ENCODE measurements at places on chromosomes 5 and 9.
A peak's percentile ranks its signal among the peaks of the same experiment; 100 is the strongest.

GRCh38 chr5:22593592-22593991 is 259.6 kb downstream of the CDH12 start:
- DNase-seq, result no peak

DNA sequence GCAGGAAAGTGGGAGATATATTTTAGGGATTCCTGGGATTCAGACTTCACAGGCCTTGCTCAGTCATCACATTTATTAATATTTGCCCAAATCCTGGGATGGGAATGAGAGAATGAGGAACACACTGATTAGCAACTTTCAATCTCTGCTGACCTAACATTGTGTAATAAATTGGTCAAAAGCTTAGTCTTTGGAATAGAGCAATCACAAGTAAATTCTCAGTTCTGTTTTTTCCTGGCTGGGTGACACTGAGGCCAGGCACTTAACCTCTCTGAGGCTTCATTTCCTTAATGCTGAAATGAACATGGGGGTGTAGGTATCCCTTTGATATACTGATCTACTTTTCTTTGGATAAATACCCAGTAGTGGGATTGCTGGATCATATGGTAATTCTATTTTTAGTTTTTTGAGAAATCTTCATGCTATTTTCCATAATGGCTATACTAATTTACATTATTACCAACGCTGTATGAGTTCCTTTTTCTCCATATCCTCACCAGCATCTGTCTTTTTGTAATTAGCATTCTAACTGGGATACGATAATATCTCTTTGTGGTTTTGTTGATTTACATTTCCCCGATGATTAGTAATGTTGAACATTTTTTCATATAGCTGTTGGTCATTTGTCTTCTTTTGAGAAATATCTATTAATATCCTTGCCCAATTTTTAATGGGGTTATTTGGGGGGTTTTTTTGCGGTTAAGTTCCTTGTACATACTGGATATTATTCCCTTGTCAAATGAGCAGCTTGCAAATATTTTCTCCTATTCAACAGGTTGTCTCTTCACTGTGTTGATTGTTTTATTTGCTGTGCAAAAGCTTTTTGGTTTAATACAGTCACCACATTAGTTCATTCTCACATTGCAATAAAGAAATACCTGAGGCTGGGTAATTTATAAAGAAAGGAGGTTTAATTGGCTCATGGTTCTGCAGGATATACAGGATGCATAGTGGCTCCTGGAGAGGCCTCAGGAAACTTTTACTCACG is 36.8 kb upstream of the NIPBL start:
- DNase-seq, result no peak

- DNase-seq, result no peak
Observed at GRCh38 chr5:59799668-59800346, 93.7 kb downstream of the PDE4D start.

- peak; percentile 10 for DNase-seq
Observed at GRCh38 chr5:74945561-74946165, 79.5 kb upstream of the FAM169A start.

DNA sequence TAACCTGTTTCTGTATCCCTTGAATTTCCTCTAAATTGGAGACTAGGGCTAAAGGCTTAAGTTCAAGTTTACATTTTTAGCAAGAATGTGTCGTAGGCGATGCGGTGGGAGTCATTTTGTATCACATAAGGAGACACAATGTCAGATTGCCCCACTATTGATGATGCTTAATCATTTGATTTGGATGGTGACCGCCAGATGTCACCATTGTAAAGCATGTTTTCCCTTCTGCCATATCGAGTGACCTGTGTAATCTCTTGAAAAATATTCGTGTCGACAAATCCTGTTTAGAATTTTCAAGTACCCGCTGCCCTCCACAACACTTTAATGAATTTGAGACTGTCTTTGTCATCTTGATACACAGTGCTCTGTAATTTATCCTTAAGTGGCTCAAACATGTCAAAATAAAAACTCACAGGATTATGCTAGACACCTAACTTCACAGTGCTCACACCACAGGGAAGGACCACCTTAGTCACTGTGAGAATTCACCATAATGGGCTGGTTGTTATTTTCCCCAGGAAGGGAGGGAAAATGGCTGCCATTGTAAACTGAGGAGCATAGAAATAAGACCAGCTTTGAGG is 34.5 kb upstream of the SLC46A2 start:
- no peak for DNase-seq

- DNase-seq, result no peak
Observed at GRCh38 chr5:168820874-168821273, 241.7 kb upstream of the PANK3 start.

DNA sequence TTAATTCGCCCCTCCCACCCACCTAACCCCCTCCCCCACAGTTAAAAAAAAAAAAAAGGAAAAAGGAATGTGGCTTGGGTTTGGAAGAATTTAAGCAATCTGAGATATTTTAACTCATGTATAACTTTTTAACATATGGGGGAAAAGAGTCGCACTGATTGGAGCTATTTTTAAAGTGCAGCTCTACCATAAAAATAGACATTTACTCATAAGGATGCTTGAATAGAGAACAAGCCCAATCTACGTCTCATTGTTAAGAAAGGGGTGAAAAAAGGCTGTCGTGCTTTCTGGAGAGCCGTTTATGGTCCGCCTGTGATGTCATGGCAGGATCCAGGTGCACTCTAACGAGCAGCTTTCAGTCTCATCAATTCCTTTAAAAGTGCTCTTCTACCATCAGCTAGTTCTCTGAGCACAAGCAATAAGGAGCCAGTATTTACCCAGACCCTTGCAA is 142.4 kb downstream of the ELAVL2 start:
- DNase-seq, result no peak

DNA sequence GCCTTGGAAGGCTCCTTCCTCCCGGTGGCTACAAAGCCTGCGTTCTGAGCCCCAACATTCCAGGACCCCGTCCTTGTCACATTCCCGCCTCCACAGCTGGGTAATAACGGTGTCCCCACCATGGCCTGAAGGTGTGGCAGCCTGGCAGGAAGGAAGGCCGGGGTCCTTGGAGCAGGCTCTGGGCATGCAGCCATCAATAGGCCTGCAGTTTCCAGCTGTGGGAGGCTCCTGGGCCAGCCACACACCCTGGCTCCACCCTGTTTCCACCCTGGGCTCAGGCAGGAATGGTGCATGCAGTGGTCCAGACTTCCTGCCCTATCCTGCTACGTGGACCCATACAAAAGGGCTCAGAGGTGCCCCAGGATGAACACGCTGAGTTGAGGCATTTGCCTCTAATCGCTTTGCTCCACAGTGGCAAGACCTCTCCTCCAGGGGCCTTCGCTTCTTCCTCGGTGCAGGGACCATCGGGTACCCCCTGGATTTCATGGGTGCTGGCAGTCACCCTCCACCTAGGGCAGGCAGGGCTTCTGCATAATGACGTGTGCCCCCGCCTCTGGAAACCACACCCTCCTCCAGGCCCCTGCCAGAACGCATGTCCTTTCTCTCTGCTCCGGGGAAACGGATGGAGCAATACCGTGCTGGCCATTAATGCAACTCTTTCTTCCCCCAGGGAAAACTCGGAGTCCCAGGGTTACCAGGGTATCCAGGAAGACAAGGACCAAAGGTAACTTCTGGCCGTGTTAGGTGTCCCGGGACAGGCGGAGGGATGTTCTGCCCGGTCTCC is 95.1 kb upstream of the FCN2 start:
- no peak for DNase-seq

DNA sequence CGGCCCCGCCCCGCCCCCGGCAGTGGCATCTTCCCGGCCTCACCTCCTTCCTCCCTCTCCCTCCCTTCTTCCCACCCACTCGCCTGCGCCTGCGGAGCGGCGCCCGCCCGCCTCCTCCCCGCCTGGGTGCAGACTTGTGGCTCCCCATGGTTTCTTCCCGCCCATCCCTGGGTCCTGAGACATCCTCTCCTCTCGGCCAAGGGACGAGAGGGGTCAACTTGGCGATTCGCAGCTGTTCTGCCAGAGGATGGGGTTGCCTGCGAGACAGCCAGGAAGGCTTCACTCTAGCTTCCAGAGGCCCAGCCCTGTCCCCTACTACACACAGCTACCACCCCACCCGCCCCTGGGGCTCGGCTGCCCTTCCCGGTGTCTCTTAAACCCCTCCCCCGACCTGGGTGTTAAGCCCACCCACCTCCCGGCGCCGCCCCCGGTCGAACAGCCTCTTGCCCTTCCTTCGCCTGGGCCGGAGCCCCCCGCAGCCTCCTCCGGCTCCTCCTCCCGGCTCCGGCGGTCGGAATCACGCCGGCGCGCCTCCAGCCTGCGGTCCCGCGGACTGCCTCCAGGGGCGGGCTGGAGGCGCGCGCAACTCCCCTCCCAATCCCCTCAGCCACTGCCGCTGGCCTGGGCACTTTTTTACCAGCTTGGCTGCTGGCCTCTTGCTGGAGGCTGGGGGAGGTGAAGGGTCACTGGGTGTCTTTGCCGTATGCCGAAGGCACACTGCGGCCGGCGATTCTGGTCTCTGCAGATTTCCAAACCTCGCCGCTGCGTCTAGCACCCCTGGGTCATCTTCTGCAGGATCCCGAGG is 1.9 kb downstream of the JADE2 start:
- DNase-seq, result peak; percentile 76

GRCh38 chr9:127634698-127635097 is 22.6 kb downstream of the STXBP1 start:
- DNase-seq, result no peak

DNA sequence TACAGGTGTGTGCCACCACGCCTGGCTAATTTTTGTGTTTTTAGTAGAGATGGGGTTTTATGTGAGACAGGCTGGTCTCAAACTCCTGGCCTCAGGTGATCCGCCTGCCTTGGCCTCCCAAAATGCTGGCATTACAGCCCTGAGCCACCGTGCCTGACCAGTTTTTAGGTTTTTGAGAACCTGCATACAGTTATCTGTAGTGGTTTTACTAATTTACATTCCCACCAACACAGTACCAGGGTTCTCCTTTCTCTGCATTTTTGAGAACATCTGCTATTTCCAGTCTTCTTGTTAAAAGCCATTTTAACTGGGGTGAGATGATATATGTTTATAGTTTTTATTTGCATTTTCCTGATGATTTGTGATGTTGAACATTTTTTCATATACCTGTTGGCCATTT is 12.8 kb downstream of the DMXL1 start:
- DNase-seq, result no peak

DNA sequence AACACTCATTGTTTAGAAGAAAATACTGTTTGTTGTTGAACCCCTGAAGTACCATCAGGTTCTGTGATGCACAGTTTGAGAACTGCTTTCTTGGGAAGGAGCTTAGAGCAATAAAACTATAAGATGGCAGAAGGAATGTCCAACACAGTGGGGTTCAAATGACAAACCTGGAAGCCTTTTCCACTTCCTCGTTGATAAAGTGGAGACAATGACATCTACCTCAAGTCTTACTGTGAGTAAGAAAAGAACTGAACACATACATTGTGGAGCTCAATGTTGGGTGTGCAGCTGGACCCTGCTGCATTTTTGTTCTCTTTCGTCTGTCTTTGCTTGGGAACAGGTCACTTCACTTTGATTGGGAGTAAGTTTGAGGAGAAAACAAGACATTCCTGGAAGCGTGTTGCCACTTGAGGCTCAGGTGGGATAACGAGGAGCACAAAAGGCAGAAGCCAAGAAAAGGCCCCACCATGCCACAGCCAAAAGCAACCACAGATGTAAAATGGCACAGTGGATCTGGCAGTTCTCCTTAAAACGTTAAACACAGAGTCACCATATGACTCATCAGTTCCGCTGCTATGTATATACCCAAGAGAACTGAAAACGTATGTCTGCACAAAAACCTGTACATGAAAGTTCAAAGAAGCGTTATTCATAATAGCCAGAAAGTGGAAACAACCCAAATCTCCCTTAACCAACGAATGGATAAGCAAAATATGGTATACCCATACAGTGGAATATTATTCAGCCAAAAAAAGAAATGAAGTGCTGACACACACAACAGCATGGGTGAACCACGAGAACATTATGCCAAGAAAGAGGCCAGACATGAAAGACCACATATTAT is 42.9 kb upstream of the SUB1 start:
- DNase-seq, result no peak

DNA sequence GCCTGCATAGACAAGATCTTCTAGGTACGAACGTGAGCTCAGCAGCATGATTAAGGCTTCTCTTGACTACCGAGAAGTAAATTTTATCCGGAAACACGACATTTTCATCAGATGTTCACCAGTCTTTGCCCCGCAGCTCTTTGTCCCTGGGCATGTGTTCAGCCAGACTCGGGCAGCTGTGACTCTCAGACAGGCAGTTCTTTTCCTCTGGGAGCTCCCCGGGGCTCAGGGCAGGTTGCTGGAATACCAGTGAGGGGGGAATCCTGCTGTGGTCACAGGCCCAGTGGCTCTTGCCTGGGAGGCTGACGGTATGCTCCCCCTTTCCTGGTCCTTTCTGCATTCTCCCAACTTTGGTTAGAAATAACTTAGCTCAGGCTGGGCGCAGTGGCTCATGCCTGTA is 186.1 kb downstream of the GNA14 start:
- DNase-seq, result no peak

DNA sequence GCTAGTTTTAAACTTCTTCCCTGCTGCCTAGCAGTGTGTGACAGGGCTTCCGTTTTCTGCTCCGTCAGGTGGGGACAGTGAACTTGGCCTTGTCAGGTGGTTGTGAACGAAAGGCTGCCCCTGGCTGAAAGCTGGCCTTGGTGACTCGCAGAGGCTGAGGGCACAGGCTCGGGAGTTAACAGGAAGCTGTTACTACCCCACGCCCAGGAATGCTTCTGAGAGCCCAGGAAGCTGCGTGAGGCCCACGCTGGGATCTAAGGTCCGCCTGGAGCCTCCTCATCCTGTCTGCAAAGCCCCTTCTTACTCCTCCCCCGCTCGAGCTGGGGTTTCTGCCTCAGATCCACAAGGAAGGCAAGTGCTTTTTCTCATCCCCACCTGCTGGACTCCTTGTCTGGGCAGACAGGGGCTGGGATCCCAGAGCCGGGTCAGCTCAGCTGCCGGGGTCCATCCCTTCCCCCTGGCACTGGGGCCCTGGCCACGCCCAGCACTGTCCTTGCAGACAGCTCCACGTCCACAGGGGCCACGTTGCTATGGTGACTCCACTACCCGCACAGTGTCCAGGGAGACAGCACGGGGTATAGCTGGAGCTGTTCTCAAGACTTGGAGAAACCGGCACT is 124.7 kb upstream of the TBC1D2 start:
- no peak for DNase-seq

- DNase-seq, result no peak
Observed at GRCh38 chr5:38497946-38498345, 58.5 kb downstream of the LIFR start.

DNA sequence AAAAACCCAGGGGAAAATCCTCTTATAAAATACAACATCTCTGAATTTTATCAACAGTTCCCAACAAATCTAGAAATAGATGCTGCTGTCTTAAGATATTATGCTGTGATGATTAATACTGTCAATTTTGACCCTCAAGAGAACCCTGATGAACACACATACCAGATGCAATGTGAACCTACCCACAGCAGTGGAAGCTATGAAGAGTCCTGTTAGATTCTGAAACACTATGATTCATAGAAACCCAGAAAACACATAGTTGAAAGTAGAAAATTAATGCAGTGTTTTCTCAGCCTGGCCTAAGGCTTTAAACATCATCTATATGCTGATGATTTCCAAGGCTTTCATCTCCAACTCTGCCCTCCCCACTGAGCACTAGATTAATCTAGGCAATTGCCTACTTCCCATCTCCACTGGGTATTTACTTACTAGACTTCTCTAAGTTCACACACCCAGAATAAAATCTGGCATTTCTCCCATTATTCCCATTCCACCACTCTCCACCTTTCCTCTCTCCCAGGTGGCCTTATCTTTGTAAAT is 296.2 kb downstream of the CTNND2 start:
- DNase-seq, result no peak

Measured in activated CD8-positive, alpha-beta memory T cell treated with anti-CD3 and anti-CD28 coated beads for 48 hours (primary cell).